Activated CD4-positive, alpha-beta T cell treated with anti-CD3 and anti-CD28 coated beads, Interleukin-2, amount 50 U/mL, for 1 hour (primary cell): ENCODE measurements at places on chromosomes 13 and 19.

DNA sequence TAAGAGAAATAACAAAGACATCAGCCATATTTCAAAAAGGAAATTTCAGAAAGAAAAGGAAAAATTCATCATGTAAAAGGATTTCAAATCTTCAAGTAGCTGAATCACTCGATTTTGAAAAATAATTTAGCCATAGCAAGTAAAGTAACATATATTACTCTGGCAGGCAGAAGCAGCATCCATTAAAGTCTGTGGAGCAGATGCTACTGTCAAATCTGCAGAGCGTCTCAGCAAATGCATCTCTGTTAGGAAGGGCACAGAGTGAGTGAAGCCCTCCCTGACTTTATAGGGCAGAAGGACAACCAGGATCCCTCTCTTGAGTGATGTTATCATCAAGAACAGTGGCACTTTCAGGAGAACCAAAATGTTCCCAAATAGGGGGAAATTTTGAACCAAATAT is 445.5 kb downstream of the EFNB2 start:
- no peak for DNase-seq

- DNase-seq = no peak
These were observed 149.5 kb upstream of the TSHZ3 start for GRCh38 chr19:31498781-31499180.

DNA sequence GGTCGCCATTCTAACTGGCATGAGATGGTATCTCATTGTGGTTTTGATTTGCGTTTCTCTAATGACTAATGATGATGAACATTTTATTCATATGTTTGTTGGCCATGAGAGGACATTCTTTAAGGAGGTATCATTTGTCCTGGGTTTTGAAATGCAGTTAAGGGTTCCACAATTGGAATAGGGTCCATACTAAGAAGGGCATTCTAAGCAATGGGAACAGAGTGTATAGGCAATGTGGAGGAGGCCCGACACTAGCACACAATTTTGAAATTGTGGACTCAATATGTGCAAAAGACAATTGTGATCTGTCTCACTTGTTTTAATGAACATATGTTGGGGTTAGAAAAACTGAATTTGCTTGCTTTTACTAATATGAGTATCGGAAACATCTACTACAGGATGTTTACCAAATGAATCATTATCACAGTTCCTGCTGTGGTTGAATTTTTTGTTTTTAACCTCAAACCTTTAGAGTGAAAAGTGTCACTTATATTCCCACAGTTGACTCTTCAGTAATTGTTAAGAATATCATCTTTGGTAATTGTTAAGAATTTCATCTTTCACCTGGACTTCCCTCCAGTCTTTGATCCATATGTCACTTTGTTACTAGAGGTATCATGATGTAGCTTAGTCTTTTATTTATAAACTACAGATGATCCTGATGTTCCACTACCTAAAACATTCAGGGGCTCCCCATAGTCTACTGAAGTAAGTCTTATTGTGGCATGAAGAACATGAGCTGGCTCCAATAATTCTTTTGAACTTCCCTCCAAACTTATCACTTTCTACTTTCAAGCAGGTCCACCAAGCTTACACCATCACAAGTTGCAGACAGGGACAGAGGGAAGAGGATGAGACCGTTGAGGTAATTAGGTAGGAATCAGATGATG is 109.7 kb upstream of the KLF12 start:
- DNase-seq = no peak

DNA sequence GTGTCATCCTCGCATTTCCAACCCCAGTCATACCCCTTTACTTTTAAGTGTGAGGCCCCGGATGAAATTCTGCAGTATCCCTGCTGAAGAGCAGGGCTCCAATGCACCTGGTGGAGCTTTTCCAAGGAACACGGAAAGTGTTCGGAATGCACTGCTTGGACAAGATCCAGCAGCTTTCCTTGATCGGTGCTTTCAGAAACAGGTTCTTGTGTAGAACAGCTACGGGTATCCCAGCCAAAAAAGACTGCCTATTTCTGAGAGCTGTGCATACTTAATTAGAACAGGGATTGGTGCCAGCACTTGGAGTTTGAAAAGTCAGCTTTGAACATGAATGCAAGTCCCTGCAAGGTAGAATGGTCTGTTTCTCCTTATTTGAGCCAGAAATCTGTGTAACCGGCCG is 87.2 kb upstream of the C1QTNF9B start:
- DNase-seq = no peak

DNA sequence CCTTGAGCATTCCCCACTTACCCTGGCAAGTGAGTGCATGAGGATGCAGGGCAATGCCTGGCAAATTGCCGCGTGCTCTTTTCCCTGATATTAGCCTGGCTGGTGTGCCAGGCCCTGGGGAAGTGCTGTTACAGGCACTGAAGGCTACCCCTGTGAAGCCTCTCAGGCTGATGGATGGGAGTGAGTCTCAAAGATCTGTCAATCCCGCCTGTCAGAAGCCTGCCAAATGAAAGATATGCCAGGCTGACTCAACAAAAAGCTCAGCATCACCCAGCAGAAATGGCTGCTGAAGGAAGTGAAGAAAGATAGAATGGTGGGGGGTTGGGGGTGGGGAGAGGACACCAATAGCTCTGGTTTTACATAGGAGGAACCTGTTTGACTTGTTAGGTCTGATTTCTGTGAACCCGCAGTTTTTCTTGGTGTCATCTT is 112.1 kb downstream of the LACC1 start:
- DNase-seq = no peak

GRCh38 chr19:6417713-6418561 is 6.7 kb downstream of the KHSRP start:
- no peak for DNase-seq

- DNase-seq = peak; percentile 14
These were observed 350.5 kb downstream of the KCNRG start for GRCh38 chr13:50365408-50366391.

GRCh38 chr13:80196756-80197155 is 144.2 kb downstream of the SPRY2 start:
- no peak for DNase-seq

- DNase-seq = no peak
These were observed 2.9 kb downstream of the CEBPG start for GRCh38 chr19:33376423-33376822.

DNA sequence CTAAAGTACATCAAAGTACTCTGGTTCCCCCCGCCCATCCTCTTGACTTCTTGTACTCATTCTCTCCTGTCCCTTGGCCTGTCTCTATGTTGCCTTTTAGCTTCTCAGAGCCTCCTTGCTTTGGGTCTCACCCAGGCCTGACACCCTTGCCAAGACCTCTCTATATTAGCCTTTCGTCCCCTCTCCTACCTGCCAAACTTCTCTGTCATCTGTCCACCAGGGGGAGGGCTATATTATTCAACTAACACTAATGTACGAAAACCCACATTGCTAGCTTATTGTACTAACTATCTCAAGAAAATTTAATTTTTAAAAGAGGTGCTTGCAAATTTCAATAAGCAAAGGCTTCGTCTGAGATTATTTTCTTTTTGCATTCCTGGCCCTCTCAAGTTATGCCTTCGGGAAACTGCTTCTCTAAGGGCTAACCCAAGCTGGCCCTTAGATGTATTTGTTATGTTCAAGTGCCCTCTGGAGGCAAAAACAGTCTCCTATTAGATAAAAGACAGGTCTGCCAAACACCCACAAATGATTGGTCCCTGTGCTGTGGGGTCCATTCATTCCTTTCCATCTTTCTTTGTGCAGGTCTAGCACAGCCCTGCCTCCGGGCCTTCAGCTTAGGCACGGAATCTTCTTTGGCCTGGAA is 6.3 kb upstream of the MRPS31 start:
- DNase-seq = no peak

DNA sequence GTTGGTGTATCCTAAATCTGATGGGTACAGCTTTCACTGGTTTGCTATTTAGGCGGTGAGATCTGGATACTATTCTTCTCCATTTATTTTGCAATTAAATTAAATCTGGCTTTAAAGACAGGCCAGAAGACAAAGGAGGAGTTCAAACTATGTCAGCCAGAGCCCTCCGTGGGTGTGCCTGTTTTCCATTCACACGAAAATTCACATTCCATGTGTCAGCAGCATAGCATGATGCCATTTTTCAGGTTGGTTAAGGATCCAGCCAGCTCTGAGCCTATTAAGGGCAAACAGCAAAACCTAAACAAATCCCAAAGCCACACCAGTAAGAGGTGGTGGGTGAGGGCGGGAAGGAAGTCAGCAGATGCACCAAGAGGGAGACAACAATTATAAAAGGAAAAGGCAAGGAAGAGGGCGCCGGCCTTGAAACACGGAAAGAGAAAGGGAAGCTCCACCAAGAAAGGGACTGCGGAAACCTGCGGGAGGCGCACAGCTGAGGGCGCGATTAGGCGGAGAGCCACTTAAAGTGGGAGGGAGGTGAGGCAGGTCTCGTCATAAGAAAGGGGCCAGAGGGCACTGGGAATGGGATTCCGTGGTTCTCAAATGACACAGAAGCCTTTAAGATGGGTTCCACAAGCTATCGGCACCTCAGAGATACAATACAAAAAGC is 43.0 kb downstream of the CARS2 start:
- no peak for DNase-seq

- no peak for DNase-seq
These were observed 6.9 kb upstream of the LTBP4 start for GRCh38 chr19:40594255-40594654.

- DNase-seq = no peak
These were observed 30.9 kb downstream of the RNASEH2B start for GRCh38 chr13:50940509-50940908.

- no peak for DNase-seq
These were observed 20.6 kb upstream of the METTL21C start for GRCh38 chr13:102715447-102715846.

- no peak for DNase-seq
These were observed 13.3 kb upstream of the PSMD8 start for GRCh38 chr19:38360839-38361631.

DNA sequence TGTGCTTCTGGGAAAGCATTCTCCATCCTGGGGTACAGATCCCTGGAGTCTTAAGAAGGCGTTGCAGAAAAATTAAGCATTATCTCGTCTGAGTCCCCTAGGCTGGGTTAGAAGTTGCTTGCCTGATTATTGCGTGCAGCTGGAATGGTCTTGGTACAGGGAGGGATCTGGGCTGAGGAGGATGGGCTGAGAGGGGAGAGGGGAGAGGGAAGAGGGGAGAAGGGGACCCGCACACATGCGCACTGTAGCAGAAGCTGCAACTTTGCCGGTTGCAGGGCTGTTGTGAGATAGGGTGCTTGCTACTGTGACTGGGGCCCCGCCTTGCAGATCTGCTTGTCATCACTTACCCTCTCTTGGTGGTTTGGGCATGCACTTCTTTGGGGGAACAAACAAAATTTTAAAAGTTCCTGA is 316.8 kb downstream of the DLEU7 start:
- DNase-seq = no peak
